ENCODE measurements at places on chromosomes 6 and 20. TPM values are rescaled to one million over a fixed set of nuclear protein-coding genes. Genes with fewer than 3 reads are reported as not detected.
A peak's percentile ranks its signal among the peaks of the same experiment; 100 is the strongest.

GRCh38 chr6:113920663-113921267 is 50.2 kb downstream of the HDAC2 start:
- no peak for DNase-seq

- no peak for DNase-seq
Observed at GRCh38 chr6:33237741-33238140, 29.4 kb downstream of the RING1 start.

- DNase-seq = no peak
Observed at GRCh38 chr6:45021676-45022075, 306.5 kb upstream of the RUNX2 start.

DNA sequence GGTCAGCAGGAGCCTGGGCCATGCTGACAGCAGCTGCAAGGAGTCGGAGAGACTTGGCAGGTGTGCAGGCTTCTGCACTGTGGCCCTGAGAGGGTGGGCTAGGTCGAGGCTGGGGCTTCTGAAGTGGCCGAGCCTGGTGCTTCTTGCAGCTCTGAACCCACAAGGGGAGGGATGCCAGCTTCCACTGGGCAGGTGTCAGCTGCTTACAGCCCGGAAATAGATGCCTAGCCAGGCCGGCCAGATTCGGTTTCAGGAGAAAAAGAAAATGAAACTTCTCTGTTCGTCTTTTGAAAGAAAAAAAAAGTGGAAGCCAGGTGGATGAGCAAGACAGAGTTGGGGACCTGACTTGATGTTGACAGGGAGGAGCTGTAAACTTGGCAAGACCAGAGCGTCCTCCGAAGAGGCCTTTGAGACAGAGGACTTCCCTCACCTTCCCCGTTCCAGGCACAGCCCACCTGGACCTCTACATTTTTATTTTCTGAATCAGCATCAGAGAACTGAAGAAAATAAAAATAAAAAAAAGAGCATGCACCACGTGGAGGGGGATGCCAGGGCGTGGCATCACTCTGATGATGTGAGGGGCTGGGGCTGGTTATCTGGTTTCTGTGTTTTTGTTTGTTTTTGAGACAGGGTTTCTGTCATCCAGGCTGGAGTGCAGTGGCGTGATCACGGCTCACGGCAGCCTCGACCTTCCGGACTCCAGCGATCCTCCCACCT is at the start of gene ZBP1:
Gene ZBP1, minus strand, starts transcription at position 153 of the 717 bp plus-strand sequence. Its CDS starts 131 bp downstream, at position 22.
- DNase-seq = peak; percentile 85

Gene EGFL8
- total RNA-seq = 8.9 TPM

Gene KCNK17
- 0.67 TPM for total RNA-seq

Measured in Peyer's patch (tissue), 4 donors.